ENCODE measurements at places on chromosomes 7 and 10.

DNA sequence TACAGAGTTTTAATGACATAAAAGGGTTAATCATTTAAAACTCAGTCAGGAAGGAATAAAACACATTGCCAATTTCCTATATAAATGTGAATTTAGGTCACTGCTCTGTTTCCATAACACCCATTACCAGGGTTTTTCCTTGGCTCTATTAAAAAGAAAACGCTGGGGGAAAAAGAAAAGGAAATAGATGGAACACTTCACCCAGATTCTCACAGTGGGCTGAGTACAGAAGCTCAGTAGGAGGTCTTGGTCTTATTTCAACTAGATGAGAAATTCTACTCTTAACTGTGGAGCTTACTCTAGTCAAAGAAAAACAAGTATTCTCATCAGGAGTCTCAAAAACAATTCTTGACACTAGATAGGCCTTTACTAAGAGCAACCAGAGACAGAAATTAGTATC lies 36.5 kb downstream of the GLUD1 start:
- DNase-seq = no peak

GRCh38 chr10:120205368-120206018 lies 251.5 kb upstream of the PLPP4 start:
- DNase-seq = no peak

GRCh38 chr10:24858288-24859270 lies 93.8 kb downstream of the PRTFDC1 start:
- DNase-seq = no peak

- no peak for DNase-seq
Observed at GRCh38 chr7:132769280-132769679, 193.0 kb upstream of the PLXNA4 start.

GRCh38 chr7:110531186-110531585 lies 559.7 kb upstream of the LRRN3 start:
- no peak for DNase-seq

DNA sequence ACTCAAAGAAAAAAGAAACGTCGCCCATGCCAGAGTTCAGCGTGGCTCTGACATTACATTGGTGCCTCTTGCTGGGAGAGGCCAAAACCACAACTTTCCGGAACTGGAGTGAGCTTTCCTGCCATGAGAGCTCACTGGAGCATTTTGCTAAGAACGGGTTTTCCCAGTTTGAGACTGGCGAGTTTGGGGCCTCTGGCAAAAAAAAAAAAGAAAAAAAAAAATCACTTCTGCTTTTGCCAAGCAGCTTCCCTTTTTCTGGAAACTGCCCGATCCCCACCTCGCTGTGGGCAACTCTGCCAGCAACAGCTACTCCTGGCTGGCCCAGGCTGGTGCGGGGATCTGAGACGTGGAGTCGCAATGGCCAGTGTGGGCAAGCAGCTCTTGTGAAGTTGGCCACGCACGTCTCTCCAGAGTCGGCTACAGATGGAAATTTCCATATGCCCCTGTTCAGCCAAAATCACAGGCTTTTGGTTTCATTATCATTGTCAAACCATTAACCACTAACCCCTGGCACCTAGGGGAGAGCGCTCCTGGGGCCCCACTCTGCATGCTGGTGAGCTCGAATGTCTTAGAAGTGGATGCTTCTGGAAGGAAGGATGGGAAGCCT lies 25.7 kb downstream of the PRKAG2 start:
- peak; percentile 65 for DNase-seq

DNA sequence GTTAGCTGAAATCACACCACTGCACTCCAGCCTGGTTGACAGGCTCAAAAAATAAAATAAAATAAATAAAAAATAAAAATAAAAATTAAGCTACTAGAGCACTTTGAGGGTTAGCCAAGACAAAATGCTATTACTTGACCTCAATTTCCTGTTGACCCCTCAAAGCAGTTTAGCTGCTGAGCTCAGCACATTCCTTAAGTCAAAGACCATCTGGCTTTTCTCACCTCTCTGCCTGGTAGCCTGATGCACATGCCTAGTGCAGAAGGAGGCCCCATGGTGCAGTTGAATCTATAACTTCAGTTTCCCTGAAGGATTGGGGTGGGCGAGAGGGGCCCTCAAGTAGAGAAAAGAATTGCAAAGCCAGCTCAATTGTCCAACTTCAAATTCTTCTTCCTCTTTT lies 211.1 kb upstream of the GALNT17 start:
- no peak for DNase-seq

DNA sequence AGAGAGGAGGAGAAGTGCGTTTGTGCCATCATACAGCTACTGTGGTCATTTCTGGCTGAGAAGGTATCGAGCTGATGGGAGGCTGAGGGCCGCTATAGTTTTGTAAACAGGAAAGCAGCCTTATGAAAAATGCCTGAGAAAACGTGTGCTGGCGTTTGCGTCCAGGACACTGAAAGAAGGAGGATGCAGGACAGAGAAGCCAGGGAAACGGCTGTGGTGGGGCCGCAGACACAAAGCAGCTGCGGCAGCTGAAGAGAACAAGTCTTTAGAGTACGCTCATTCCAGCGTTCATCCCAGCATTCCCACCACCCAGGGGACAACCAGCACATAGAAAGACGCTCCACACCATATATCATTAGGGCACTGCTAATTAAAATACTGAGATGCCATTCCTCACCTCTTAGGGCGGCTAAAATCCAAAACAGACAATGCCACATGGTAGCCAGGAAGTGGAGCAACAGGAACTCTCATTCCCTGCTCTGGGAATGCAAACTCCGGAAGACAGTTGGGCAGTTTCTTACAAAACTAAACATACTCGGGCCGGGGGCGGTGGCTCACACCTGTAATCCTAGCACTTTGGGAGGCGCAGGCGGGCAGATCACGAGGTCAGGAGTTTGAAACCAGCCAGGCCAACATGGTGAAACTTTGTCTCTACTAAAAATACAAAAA lies 18.4 kb downstream of the GNA12 start:
- DNase-seq = no peak

- DNase-seq = no peak
Observed at GRCh38 chr10:68576118-68576517, 16.0 kb downstream of the TET1 start.

DNA sequence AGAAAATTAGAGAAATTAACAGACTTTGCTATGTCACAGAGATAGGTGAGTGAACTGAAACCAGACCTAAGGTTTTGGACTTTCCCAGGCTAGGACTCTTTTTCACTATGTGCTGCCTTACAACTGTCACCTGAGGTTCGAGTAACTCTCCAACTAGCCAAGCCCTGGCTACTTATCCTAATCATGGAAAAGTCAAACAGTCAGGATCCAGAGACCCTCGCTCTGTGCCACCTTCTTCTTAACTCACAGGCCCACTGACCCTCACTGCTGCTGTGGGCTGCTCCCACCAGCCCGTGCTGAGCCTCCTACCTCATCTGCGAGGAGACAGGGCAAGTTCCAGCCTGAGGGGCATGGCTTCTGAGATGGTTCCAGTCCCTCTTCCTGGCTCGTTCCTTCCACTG lies 211.4 kb upstream of the KLF14 start:
- DNase-seq = no peak

- DNase-seq = no peak
Observed at GRCh38 chr10:116840389-116841075, 8.8 kb upstream of the ENO4 start.

- DNase-seq = no peak
Observed at GRCh38 chr10:75397496-75398199, 3.9 kb downstream of the ZNF503 start.

GRCh38 chr7:64608116-64608910 lies 45.4 kb upstream of the ZNF680 start:
- DNase-seq = no peak

DNA sequence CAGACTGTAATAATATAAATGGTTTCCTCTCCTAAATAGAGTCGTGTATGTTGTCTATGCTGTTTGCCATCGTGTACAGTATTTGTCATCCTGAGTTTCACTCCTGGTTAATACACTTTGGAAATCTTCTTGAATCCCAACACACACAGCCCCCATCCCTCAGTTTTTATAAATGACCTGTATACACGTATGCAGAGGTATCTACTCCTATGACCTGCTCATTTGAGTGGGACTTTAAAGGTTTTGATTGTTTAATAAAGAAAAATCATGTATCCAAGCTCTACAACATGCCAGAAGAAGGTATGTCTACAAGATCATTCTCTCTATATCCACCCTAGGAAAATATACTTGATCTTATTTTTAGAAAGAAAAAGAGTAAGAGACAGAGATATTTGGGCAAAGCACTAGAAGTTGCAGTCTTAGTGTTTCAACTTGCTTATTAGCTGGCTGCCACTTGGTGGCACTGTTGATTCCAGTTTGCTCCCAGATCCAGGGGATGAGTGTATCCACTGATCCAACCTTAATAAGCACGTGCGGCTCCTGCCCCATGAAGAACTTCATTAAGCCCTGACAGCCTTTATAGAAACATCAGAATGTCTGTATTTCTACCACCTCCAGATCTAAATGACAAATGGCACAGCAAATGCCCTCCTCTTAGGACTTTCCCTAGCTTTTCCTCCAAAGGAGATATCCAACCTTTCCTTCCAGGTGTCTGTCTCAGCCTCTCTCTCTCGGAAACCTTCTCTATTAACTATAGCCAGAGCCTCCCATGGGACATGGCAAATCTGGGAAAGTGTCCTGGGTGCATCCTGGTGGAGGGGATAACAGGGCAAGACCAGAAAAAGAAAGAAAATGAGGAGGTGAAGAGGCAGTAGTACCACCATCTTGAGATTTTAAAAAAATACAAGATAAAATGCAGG lies 181.6 kb upstream of the NEBL start:
- DNase-seq = peak; percentile 68

- no peak for DNase-seq
Observed at GRCh38 chr10:33115738-33116719, 158.0 kb upstream of the ITGB1 start.

GRCh38 chr10:128431083-128431482 lies 304.9 kb upstream of the MKI67 start:
- DNase-seq = no peak

- no peak for DNase-seq
Observed at GRCh38 chr7:21146642-21147423, 281.1 kb upstream of the SP4 start.

- no peak for DNase-seq
Observed at GRCh38 chr10:93994438-93994801, 689 bp downstream of the PLCE1 start.

DNA sequence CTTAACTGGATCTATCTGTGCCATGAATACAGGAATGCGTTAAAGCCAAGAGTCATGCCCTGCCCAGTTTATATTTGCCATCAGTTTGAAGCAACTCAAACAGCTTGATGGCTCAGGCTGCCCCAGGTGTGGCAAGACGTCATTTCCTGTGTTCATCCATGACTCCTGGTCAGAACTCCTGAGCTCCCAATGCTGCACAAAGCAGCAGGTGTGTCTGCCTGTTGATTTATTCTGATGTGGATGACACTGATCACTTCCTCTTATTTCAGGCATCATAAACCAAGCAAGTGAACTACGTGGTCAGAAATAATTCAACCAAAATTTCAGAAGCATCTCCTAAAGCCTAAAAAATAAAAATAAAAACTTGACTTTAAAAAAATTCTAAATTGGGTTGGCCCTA lies 68.5 kb downstream of the EZH2 start:
- no peak for DNase-seq

DNA sequence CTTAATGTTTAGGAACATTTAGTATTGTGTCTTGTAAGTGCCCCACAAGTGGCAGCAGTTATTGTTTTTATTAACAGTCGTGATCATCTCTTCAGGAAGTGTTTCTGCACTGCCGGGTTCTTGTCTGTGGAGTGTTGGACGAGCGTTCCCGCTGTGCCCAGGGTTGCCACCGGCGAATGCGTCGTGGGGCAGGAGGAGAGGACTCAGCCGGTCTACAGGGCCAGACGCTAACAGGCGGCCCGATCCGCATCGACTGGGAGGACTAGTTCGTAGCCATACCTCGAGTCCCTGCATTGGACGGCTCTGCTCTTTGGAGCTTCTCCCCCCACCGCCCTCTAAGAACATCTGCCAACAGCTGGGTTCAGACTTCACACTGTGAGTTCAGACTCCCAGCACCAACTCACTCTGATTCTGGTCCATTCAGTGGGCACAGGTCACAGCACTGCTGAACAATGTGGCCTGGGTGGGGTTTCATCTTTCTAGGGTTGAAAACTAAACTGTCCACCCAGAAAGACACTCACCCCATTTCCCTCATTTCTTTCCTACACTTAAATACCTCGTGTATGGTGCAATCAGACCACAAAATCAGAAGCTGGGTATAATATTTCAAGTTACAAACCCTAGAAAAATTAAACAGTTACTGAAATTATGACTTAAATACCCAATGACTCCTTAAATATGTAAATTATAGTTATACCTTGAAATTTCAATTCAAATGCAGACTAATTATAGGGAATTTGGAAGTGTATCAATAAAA lies 22.2 kb downstream of the PLA2G12B start:
- no peak for DNase-seq

DNA sequence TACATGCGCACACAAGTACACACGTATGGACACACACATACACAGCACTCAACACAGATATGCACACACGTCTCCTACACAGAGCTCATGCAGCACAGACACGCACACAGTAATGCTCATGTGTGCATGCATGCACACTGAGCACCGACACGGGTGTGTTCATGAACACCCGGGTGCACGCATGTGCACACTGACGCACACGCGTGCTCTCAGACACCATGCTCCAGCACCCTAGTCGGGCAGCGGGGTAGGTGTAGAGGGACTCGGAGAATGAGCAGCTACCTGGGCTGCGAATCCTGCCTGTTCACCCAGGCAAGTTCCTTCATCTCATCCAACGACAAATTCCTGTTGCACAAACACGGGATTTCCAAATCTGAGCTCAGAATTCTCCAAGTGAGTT lies 184.7 kb downstream of the MAD1L1 start:
- DNase-seq = no peak

All from ureter (tissue), 1 donor.